ENCODE measurements at places on chromosomes 6 and 20.

DNA sequence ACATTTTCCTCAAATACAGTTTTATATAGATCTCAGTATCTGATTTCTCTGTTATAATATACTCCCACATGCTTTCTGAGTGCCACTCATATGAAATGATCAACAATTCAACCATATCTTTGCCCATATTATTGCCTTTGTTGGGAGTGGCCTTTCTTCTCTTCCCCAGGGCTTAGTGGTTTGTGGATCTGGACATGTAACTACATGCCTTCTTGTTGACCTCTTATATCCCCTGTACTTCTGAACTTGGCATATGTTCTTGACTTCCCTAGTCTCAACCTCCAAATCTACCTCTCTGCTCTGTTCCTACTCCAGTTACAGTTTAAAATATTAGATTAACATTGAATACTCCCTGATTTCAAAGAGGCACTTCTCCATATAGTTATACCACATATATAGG lies 34.3 kb upstream of the PRIM2 start:
- DNase-seq: no peak

DNA sequence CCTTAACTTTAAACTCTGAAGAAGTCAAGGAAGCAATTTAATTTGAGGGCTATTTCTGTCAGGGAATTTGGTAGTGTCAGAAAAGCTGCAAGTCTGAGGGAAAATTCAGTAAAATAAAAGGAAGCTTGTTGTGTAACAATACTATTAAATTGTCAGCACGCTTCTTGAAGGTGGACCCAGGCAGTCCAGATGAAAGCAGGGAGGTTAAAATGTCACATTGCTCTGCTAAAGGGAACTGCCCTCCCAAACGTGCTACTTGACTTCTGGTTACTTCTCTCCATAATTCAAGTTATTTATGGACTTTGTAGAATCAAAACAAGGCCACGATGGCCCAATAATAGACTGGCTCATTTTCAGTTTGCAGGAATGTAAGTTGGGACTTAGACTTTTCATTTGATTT lies 28.2 kb upstream of the ARMC2 start:
- DNase-seq: no peak

DNA sequence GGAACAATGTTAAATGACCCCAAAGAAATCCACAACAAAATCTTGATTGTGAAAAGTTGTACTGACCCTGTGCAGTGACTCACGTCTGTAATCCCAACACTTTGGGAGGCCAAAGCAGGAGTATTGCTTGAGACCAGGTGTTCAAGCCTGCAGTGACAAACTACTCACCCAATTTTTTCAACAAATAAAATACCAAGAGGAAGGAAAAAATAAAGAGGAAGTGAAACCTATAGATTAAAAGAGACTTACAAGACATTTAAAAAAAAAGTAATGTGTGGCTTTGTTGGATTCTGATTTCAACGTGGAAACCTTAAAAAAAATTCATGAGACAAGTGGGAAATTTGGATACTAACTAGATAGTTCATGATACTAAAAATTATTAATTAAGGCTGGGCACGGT lies 31.9 kb downstream of the GINS1 start:
- no peak for DNase-seq

DNA sequence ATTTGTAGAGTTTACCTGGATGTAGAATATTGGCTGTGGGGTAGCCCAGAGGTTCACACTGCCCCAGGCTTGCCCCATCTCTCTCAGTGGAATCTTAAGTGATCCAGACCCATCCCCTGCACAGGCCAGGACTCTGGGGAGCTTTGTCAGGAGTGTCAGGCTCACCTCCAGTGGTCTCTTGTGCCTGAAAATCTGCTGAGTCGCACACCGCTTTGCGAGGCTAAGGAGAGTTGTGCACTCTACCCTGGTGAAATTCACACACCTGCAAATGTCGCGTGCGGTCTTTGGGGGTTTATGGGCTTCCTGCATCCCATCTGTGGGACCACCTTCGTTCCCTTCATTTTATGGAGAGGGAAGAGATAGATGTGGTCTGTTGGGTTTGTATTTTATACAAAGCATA lies 63.6 kb upstream of the KIF25 start:
- no peak for DNase-seq

GRCh38 chr6:39843305-39844020 lies 51.3 kb downstream of the DAAM2 start:
- no peak for DNase-seq

Data from stimulated activated CD8-positive, alpha-beta memory T cell treated with anti-CD3 and anti-CD28 coated beads, Interleukin-15, amount 100 ng/mL, for 24 hours (primary cell).